A549 (cell line): ENCODE measurements at places on chromosomes 12 and 14.

DNA sequence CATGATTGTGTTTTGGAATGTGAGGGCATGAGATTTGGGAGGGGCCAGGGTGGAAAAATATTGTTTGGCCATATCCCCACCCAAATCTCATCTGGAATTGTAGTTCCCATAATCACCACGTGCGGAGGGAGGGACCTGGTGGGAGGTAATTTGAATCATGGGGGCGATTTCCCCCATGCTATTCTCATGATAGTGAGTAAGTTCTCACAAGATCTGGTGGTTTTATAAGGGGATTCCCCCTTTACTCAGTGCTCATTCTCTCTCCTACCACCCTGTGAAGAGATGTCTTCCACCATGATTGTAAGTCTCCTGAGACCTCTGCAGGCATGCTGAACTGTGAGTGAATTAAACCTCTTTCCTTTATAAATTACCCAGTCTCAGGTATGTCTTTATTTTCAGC, 15.7 kb downstream of the OR10P1 start:
- DNase-seq: no peak

- peak; percentile 30 for DNase-seq
These were observed 835 bp downstream of the FGD4 start for GRCh38 chr12:32400114-32400672.

GRCh38 chr12:53725824-53726223, 1.4 kb downstream of the CALCOCO1 start:
- no peak for DNase-seq

DNA sequence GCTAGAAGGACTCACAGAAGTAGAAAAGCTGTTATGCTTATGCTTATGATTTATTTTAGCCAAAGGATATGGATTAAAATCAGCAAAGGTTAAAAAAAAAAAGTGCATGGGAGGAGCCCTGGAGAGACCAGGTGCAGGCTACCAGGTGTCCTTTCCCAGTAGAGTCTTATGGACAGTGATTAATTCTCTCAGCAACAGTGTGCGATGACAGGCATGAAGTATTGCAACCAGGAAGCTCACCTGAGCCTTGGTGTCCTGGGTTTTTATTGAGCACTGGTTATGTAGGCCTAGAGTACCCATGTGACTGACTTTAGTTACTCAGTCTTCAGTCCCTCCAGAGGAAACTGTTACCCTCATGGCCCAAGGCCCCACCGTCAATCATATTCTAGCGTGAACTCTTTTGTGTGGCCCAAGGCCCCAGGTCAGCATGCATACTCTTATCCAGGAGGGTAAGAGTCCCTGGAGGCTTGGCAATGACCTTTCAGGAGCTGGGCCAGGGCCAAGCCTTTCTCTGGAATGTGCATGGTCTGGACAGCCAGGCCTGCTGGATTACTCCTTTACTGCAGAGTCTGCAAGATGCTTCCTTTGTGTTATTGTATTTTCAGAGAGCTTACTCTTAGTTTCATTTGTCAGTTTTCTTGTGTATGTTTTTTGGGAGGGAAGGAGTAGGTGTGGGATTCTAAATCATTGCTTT, 69.6 kb upstream of the RD3L start:
- peak; percentile 17 for DNase-seq

DNA sequence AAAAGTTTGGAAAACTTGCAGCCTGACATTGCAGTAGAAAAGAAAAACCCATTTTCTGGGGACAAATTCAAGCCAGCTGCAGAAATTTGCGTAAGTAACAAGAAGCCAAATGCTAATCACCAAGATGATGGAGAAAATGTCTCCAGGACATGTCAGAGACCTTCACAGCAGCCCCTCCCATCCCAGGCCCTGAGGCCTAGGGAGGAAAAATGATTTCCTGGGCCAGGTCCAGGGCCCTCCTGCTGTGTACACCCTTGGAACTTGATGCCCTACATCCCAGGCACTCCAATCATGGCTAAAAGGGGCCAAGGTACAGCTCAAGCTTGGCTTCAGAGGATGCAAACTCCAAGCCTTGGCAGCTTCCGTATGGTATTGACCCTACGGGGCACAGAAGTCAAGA, 14.5 kb downstream of the IAPP start:
- no peak for DNase-seq

- no peak for DNase-seq
These were observed 87.4 kb upstream of the SLC38A2 start for GRCh38 chr12:46459861-46460545.

DNA sequence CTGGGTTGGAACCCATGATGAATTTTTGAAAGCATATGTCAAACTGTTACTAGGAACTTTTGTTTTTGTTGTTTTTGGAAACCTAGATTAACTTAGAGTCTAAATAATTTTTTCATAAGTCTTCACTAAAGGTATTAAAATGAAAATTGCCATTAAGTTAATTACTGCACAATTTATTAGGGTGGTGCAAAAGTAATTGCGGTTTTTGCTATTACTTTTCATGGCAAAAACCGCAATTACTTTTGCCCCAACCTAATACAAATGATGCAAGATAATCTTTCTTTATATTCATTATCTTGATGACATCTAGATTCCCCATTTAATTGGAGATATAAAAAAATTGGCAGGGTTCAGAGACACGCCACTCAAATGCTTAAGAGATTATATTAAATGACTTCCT, 145.0 kb upstream of the PKP2 start:
- no peak for DNase-seq

- DNase-seq: peak; percentile 74
These were observed 1.7 kb upstream of the C12orf56 start for GRCh38 chr12:64392221-64392620.

- DNase-seq: no peak
These were observed 216.8 kb downstream of the ZFP36L1 start for GRCh38 chr14:68576031-68576430.

- no peak for DNase-seq
These were observed 91.2 kb downstream of the ADGRD1 start for GRCh38 chr12:131044760-131045381.

DNA sequence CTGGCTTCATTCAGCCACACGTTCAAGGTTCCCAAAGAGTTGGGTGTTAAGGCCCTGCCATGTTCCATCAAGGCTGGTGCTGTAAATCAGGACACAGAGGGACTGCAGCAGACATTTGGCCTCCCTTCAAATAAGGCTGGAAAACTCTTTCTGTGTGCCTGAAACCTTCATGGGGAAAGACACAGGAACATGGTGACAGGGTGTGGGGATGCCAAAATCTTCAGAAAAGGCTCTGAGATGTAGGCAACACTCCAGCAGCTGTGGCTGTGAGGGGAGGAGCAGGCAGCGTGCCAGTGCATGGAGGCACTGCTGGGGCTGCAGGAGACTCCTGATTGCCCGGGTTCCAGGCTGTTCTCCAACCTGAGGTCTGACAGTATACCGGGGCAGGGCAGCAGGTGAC, 15.0 kb downstream of the POMT2 start:
- DNase-seq: no peak

DNA sequence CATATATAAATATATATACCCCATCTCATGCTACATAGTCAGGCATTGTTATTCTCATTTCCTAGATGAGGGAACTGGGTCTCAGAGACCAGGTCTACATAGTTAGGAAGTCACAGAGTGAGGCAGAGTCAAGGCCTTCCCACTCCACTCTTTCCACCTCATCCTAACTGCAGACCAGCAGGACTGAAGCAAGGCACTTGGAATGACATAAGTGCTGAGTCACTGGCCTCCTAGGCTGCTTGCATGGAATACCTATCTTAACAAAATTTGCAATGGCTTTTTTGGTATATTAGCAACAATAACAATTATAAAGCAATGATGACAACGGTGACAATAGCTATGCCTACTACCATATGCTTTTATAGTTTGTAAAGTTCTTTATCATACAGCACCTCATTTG, 5.4 kb upstream of the ANO4 start:
- DNase-seq: peak; percentile 29

- DNase-seq: no peak
These were observed 4.7 kb upstream of the PLD4 start for GRCh38 chr14:104919993-104920315.

DNA sequence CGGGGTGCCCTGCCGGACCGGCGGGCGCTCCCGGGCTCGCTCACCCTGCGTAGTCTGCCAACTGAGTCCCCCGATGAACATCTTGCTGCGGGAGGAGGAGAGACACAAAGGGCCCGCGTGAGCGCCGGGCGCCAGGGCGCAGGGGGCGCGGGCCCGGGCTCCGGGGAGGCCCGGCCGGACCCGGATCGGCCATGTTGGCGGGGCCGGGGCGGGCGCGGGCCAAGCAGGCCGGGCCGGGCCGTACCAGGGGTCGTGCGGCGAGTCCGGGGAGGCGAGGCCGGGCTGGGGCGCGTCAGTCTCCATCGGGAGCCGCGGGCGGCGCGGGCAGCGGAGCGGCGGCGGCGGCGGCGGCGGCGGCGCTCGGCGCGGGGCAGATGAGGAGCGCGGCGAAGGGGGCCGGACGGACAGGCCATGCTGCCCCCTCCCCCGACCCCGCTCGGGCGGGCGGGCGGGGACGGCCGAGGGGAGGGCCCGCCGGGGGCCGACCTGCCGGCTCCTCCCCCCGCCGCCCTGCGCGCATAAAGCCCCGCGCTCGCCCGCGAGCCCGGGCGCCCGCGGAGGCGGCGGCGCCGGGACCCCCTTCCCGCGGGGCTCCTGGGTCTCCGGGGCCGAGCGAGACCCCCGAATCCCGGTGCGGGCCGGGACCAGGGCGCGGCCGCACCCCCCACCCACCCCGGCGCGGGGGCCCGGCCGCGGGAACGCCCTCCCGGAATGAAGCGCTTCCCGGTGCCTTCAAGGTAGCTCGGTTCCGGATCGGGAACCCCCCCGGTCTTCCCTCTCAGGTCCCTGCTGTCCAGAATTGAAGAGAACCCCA, at the start of gene MSI1:
Gene MSI1, minus strand, starts transcription at position 376 of the 814 bp plus-strand sequence. Its CDS starts 73 bp downstream, at position 303.
- DNase-seq: no peak

- DNase-seq: peak; percentile 32
These were observed 1.8 kb downstream of the FLRT2 start for GRCh38 chr14:85531587-85532373.
